LNCaP clone FGC (cell line): ENCODE measurements at places on chromosomes 6 and 20.

DNA sequence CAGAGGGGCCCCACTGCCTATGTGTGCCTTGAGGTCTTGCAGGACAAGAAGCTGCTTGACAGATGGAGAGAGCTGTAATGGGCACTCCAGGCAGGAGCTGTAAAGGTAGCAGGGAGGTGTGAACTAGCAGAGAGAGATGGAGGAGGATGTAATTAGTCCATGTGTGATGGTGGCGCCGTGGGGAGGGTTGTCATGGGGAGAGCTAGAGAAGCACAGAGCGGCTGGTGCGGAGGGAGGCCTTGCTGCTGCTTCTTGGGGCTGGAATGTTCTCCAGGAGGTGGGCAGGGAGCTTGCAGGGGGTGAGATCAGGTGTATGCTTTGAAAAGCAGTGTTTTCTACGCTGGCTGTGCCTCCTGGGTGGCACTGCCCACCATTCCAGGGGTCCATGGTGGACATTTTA lies 32.1 kb downstream of the APCDD1L start:
- DNase-seq, result no peak

GRCh38 chr6:160315310-160315709 lies 32.9 kb upstream of the SLC22A3 start:
- no peak for DNase-seq

- no peak for DNase-seq
Observed at GRCh38 chr6:125251516-125252220, 50.1 kb downstream of the HDDC2 start.

DNA sequence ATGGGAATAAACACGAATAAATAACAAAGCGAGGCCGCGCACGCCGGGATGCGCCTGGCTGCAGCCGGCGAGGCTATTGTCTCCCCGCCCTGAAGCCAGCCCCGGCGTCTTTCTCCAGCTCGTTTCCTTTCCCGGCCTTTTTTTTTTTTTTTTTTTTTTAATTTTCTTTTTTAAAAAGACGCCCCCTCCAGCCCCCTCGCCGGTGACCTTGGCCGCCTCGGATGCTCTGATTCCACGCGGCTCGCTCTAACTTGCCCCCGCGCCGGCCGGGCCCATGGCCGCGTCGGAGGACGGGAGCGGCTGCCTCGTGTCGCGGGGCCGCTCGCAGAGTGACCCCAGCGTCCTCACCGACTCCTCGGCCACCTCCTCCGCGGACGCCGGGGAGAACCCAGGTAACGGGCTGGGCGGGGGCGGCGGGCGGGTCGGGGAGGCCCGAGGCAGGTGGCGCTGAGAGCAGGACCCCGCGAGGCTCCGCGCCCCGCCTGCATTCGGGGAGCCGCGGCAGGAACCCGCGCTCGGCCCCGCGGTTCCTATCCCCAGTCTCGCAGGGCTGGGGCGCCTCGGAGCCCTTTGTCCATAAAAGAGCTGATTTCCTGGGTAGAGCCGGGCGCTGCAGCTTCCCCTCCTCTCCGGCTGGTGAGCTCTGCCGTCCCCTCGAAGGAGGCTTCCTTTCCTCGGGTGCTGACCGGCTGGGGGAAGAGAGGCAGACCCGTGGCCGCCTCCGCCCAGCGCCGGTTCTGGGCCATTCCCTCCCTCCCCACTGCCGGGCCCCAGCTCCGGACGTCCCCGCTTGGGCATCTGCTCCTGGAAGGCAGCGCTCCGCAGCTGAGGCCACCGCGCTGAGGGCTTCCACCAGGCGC lies 631 bp downstream of the PHACTR3 start:
- no peak for DNase-seq

DNA sequence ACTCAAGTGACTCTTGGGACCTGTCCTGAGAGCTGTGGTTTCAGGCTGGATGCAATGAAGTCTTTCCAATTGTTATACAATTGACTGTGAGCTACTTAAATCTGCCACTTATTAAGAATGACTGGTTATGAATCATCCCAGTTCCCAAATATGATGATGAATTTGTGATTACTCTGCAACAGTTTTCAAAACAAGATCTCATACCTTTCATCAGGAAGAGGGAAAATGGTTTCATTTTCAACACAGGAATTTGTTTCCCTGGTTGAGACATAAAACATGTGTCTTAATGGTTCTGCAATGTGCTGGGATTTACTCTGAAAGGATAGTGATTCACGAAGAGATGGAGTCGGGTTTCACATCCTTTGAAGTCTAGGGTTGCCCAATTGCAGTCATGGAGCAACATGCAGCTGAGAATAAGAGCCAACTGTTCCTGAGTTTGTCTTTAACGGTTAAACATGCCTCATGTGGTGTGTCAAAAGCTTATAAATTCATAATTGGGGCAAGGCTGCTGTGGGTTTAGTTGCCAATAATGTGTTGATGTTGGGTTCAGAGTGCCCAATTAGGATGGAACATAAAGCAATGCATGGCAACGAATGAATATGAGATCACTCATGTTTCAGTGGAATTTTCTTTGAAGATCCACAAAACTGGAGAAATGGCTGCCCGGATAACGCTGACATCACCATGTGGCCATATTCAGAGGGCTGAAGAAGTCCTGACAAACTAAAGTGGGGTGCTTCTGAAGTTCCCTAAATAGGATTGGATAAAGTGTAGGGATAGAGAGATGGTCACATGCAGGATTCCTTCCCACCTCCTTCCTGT lies 41.0 kb downstream of the CYP24A1 start:
- no peak for DNase-seq

DNA sequence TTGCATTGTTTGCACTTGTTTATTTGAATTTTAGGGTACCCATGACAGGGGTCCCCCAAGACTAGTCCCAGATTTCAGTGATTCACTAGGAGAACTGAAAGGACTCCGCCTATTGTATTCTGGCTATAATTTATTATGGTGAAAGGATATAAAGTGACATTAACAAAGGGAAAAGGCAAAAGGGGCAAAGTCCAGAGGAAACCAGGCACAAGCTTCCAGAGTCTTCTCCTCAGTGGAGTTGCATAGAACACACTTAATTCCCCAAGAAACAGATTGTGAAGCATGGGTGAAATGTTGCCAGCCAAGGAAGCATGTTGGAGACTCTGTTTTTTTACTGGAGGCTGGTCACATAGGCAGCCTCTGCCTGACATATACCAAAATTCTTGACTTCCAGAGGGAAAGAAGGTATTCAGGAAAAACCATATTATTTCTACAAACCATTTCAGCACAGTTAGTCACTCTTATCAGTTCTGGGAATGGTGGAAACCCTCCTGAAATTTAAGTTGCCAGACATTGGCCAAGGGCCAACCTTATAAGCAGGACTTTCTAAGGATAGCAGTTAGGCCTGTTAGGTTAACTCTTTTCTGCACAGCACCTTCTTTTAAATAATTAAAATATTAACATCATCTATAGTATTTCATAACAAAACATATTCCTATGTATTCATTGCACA lies 71.8 kb downstream of the FIG4 start:
- no peak for DNase-seq

- DNase-seq, result no peak
Observed at GRCh38 chr6:52027699-52028098, 59.7 kb downstream of the PKHD1 start.

DNA sequence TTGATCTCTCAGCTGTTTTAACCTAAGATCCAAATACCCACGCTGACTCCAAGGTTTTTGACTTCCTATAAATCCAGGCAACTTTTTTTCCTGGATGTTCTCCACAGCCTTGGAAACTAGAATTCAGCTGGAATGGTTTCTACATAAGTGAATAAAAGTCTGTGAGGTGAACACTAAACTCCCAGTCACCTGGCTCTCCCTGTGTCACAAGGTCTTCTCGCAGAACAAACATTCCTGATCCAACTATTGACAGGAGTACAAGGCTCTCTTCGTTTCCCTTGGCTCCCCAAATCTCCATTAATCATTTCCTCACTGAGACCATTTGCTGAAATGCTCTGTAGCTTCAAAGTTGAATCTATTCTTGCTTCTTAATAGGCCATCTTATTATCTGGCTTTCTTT lies 265.7 kb downstream of the ADGRG6 start:
- no peak for DNase-seq

GRCh38 chr20:62032609-62033368 lies 32.9 kb downstream of the TAF4 start:
- DNase-seq, result no peak

- DNase-seq, result no peak
Observed at GRCh38 chr6:48596830-48597229, 485.8 kb upstream of the PTCHD4 start.

DNA sequence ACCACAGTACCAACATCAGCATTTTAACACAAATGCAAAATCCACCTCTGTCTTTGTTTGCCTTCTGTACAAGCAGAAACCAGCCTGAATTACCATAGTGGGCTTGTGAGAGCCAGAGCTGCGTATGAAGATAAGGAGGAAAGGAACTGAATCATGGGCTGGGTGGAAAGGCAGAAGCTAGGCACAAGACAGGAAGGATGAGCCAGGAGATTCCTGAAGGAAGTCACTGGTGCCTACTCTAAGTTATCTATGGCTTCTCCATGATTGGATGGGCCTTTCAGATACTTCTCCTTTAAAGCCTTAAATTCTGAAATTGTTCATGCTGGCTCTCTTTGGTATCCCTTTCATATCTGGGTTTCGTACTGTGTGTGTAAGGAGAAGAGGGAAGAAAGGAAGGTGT lies 140.6 kb downstream of the LCA5 start:
- no peak for DNase-seq

DNA sequence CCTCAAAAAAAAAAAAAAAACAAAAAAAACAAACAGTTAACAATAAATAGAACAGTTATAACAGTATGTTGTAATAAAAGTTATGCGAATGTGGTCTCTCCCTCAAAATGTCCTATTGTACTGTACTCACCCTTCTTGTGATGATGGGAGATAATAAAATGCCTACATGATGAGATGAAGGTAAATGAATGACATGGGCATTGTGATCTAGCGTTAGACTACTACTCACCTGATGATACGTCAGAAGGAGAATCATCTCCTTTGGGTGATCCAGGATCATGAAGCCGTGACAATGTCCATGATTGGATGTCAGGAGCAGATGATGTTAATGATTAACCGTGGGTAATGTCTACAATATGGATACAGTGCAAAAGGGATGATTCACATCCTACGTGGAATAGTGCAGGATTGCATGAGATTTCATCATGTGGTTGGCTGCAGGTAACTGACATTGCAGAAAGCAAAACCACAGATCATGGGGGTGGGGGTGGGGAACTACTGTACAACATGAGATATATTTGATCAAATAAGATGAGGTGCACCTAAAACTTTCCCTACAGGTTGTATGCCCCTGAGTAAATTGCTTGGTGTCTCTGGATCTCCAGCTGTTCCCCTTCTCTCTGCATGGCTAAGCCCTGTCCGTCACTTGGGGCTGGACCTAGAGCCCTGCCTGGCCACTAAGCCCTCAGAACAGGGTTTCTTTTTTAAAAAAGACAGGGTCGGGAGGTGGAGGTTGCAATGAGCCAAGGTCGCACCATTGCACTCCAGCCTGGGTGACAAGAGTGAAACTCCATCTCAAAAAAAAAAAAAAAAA lies 6.2 kb upstream of the RBCK1 start:
- no peak for DNase-seq
